ENCODE measurements at places on chromosomes 5 and 9.

DNA sequence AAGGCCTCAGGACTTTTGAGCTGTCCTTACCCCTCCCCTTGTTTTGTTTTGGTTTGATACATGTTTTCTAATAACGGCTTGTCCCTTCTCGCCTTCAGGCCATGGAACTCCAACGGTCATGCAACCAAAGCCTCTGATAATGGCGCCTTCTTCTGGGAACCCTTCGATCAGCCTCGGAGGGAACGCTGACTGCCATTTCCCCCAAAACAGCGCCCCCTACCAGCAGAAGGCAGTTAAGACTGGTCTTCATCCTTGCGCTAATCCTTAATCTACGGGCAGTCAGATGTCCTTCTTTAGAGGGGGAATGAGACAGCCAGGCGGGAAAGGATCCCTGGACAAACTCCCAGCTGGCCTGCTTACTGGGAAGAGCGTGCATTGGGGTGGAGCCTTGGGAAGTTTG, 276.6 kb downstream of the ICE1 start:
- DNase-seq: no peak

DNA sequence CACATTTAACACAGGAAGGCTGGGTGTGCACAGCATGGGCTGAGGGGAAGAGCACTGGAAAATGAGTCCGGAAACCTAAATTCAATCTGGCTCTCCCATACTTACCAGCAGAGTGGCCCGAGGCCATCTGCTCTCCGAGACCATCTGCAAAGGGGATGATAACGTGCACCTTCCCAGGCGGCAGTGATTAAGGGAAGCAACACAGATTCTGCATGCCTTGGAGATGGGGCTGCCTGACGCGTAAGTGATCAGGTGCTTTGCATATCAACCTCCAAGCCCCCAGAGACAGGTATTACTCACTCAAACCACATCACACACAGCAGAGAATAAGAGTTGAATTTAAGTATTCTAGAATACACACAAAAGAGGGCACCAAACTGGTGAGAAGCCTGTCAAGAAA, 9.1 kb downstream of the EPB41L4B start:
- peak; percentile 29 for DNase-seq

GRCh38 chr5:107952450-107952849, 281.7 kb upstream of the EFNA5 start:
- no peak for DNase-seq

DNA sequence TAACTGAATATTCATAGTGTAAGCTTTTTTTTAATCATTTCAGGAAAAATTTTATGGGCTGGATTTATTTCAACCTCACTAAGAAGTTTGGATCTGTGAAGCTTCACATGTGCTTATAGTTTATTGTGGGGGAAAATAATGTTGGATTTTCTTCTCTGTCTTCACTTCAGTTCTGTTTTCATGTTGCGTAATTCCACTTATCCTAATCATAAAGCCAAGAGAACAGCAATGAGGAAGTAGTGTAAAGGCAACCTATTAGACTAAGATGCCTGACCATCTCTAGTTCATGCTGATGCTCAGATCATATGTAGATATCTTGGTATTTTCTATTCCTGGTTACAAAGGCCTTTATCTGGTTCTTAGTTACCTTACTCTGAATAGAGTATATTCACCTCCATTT, 50.0 kb downstream of the CD180 start:
- no peak for DNase-seq

DNA sequence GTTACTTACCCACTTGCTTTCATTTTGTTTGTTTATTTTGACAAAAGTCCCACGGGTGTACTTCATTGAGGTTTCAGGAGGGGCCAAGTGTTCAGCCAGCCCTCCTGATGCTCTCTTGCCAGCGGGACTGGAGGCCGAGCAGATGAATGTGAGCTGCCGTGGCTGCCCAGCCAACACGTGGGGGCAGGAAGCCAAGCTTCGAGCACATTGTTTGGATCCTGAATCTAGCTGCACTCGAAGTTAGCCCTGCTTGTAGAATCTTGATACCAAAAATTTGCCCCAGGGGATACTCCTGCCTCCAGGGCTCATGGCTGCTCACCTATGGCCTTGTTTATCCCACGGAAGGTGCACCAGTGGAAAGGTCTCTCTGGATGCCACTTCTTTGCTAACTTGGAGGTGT, 49.3 kb downstream of the RASGEF1C start:
- no peak for DNase-seq

GRCh38 chr5:115577741-115578140, 24.5 kb downstream of the TICAM2 start:
- DNase-seq: no peak

DNA sequence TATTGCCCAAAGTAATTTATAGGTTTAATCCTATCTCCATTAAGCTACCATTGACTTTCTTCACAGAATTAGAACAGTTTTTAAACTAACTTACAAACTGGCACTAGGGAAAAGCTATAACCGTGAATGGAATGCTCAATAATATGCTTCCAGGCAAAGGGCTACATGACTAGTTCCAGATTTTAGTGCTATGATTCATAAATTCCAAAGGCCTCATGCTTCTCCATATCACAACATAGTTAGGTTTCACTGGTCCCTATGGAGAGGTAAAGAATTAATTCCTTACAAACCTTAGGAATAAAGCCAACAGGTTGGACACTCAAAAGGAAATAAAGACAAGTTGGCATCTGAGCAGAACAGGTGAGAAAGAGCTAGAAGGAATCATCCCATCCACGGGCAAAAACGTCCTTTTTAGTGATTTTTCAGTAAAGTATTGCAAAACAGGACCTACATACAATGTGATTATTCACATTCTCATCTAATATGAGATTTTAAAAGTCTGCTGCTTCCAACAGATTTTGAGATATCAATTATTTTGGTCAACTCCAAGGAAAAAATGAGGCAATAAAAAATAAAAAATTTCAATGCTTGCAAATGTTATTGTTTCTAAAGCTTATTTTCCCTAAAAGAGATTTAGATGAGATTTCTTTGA, 97.0 kb upstream of the TARS1 start:
- no peak for DNase-seq

GRCh38 chr5:18032744-18033143, 398.5 kb downstream of the TAF11L14 start:
- DNase-seq: no peak

DNA sequence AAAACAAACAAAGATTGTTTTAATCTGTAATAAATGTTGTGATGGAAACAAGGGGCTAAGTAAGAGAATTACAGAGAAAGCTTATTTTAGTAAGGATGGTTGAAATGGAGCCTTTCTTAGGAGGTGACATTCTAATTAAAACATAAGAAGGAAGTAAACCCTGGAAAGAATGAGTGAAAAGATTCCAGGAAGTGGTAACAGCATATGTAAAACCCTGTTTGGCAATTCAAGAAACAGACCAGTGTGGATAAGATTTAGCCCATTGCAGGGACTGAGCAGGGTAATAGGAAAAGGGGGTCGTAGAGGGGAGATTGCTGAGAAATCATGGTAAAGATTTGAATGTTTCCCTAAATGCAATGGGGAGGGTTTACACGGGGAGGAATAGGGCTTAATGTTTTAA, 21.6 kb upstream of the PIP5K1B start:
- DNase-seq: no peak

DNA sequence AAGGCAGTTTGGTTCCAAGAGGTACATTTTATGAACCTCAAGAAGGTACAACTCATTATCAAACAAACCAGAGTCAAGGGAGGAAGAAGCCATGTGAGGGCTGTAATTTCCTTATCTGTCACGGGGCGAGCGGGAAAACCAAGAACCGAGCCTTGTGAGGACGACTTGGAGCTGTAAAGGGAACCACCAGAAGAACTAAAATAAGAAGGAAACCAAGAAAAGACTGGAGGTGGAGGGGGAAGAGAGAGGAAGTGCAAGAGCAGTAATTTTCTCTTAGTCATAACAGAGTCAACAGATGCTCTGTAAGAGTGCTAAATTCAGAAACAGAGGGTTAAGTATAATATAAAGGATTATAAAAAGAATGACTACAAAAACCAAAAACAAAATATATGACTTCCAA, 127.1 kb downstream of the DIRAS2 start:
- no peak for DNase-seq

DNA sequence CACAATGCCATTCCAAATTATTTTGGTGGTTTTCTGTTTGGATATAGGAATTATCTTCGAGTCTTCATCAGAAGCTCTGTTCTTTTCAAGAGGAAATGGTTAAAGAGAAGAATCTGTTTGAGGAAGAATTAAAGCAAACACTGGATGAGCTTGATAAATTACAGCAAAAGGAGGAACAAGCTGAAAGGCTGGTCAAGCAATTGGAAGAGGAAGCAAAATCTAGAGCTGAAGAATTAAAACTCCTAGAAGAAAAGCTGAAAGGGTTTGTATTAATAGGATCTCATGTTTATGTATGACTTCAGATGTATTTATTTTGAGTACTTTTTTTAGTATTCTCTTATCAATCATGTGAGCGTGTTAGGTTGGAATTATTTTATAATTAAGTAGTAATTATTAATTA, 15.0 kb downstream of the HMMR start:
- no peak for DNase-seq

DNA sequence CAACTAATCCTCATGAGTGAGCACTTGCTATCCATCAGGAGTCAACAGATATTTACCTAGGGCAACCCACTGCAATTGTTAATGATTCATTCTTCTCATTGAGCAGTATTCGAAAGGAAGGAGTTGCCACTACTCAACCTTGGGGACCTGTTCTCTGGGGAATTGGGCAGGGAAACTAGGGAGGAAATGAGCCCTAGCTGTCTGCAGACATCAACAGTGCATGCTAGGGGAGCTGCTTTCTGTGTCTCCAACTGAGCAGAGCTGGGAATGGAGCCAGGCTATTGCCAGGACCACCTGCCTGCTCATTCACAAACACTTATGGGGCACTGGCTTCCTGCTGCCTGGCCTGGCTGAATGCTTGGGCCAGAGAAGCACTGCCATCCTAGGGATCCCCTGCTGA, 183.4 kb downstream of the TMEM38B start:
- peak; percentile 76 for DNase-seq

DNA sequence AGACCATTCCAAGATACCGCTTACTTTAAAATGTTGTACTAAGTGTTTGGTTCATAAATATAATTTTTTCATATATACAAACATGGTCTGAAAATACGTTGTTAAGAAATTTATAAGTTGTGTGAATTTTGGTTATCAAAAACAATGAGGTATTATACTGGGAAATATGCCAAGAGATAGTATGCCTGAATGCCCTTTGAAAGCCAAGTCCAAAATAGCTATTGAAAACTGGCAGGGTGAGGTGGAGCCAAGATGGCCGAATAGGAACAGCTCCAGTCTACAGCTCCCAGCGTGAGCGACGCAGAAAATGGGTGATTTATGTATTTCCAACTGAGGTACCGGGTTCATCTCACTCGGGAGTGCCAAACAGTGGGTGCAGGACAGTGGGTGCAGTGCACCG, 533.5 kb downstream of the ZNF608 start:
- no peak for DNase-seq

GRCh38 chr5:17477043-17477442, 21.0 kb upstream of the TAF11L2 start:
- no peak for DNase-seq

GRCh38 chr5:96140496-96140895, 178.8 kb upstream of the ELL2 start:
- no peak for DNase-seq

- peak; percentile 64 for DNase-seq
Measured at GRCh38 chr9:129413537-129414376, 207.1 kb downstream of the C9orf50 start.

GRCh38 chr5:78611126-78611605, 37.4 kb downstream of the LHFPL2 start:
- DNase-seq: no peak

GRCh38 chr9:96031916-96032534, 156.5 kb downstream of the ERCC6L2 start:
- DNase-seq: no peak

GRCh38 chr5:159181152-159181551, 28.2 kb downstream of the RNF145 start:
- DNase-seq: no peak

DNA sequence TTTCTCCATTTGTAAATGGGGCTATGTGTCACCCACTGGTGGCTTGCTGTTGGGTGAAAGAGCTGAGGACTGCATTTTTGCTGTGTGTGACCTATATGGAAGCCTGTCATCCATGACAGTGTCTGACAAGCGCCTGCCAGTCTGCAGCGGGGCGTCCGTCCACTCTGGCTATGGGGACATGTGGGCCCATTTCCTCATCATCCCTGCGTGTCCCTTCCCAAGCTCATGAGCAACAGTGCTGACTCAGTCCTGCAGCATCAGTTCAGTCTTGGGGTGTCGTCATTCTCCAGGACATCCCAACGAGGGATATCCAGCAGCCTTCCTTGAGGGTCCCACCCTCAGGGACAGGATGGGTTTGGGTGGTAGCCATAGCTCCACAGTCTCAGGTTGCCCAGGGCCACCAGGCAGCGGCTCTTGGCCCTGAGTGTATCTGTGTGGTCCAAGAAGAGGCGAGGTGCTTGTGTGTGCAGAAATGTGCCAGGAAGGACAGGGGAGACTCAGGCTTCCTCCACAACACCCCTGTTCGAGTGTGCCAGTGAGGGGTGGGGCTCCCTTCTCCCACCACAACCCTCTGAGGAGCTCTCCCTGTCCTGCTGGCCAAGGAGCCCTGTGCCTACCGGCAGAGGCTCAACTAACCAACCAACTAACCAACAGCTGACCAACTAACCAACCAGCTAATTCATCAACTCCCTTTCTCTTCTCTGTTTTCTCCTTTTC, 2.1 kb downstream of the FGD3 start:
- no peak for DNase-seq

DNA sequence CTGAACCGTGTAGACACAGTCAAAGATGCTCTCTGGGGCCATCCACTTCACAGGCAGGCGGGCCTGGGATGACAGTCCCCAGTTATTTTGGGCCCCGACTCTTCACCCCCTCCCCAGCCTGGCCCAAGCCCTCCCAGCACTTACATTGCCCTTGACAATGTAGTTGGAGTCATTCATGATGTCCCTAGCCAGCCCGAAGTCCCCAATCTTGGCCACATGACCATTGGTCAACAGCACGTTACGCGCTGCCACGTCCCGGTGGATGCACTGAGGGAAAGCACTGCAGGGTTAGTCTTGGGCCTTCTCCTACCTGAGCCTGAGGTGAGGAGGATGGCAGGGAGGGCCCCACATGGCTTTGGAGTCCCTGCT, 30.3 kb downstream of the CSF1R start:
- no peak for DNase-seq

DNA sequence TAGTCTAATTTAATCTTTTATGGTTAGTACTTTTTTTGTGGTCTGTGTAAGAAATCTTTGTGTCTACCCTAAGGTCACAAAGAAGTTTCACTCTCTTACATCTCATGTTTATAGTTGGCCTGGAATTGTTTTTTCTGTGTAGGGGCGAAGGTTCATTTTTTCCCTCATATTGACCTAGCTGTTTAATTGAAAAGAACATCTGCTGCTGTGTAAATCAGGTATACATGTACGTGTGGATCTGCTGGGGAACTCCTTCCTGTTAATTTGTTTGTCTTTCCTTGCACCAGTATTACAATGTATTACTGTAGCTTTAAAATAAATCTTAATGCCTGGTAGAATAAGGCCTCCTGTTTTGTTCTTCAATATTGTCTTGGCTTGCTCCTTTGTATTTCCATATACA, 37.8 kb downstream of the EXOSC2 start:
- DNase-seq: no peak

All from NCI-H1694 (cell line).